ENCODE measurements at places on chromosomes 2 and 18. TPM values are rescaled to one million over a fixed set of nuclear protein-coding genes. Genes with fewer than 3 reads are reported as not detected.

- DNase-seq = no peak
Observed at GRCh38 chr2:168517816-168518215, 61.7 kb downstream of the CERS6 start.

DNA sequence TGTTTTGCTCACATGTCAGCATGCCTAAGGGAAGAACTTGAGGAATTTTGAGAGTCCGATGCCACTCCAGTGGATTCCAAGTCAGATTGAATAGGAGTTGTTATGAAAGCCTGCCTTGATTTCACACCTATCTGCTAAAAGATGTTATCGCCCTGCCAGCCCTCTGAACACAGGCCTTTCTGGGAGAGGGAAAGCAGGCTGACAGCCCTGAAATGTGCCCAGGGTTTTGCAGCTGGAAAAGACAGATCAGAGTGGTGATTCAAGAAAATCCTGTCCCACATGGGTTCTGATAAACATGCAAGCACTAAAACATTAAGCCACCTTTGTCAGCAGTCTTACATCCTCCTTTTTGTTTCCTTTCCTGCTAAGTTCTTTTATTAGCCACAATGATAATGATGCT lies 1752.9 kb upstream of the CELF4 start:
- DNase-seq = no peak

DNA sequence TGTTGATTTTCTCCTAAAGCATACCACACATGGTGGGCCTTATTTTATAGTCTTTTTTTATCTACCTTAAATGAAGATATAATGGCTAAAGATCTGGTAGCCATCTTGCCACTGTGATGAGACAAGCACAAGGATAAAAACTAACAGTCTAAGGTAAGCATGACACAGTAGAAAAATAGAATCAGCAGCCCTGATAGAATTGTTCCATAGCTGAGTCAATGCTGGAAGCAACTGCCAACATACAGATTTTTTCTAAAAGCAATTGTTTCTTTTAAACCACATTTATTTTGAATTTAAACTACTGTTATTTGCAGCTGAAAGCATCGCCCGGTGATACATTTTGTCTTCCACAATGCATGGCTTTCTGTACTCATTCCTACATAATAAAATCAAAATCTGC lies 1091.5 kb upstream of the CHAC2 start:
- DNase-seq = no peak

DNA sequence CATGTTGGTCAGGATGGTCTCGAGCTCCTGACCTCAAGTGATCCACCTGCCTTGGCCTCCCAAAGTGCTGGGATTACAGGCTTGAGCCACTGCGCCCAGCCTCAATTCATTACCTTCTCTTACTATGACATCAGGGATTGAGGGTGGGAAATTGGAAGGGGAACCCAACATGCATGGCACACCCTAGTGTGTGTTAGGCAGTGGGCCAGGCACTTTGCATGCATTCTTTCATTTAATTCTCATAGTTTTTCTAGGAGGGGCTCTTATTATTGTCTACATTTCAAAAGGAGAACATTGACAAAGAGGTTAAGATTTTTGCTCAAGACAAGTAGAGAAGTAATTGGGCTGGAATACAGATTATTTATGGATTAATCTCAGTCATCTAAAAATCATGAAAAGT lies 10.9 kb upstream of the DNAJB2 start:
- DNase-seq = no peak

GRCh38 chr2:53989210-53989862 lies 18.5 kb upstream of the PSME4 start:
- DNase-seq = no peak

GRCh38 chr2:165245081-165245793 lies 6.0 kb downstream of the SCN2A start:
- DNase-seq = no peak

- DNase-seq = no peak
Observed at GRCh38 chr2:161975062-161975812, 98.8 kb downstream of the DPP4 start.

DNA sequence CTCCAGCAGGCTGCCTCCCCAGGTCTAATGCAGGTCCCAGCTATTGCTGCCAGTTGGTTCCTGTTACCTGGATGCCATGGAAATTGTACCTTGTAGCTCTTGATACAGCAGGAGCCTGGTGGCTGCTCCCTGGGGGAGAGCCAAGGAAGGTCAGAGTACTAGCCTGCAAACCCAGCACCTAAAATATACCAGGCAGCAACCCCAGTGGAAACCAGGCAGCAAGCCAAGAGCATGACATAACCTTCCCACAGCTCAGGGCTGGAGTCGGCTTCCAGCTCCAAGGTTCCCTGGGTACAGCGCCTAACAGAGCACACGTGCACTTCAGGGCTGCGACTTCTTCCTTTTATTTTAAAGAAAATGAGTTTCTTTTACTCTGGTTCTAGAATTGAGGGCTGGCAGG lies 30.3 kb downstream of the TNP1 start:
- no peak for DNase-seq

GRCh38 chr2:223026357-223027110 lies 25.5 kb upstream of the KCNE4 start:
- DNase-seq = peak; percentile 25

DNA sequence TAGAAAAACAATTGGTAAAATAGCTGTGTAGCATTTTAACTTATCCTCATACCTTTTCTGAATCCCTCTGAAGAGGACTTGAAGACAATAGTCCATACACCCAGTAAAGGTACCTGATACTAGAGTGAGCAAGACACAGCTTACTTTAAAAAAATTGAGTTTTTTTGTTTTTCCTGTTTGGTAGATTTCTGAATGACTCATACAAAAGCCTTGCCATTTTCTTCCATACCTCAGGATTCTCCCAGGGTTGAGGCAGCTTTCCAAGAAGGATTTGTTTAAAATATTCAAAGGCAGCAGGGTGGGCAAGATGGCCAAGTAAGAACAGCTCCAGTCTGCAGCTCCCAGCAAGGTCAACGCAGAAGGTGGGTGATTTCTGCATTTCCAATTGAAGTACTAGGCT lies 551.0 kb upstream of the LRATD1 start:
- DNase-seq = no peak

GRCh38 chr2:20796374-20796791 lies 26.5 kb downstream of the LDAH start:
- DNase-seq = no peak

GRCh38 chr2:36302911-36303310 lies 52.7 kb upstream of the CRIM1 start:
- DNase-seq = no peak

DNA sequence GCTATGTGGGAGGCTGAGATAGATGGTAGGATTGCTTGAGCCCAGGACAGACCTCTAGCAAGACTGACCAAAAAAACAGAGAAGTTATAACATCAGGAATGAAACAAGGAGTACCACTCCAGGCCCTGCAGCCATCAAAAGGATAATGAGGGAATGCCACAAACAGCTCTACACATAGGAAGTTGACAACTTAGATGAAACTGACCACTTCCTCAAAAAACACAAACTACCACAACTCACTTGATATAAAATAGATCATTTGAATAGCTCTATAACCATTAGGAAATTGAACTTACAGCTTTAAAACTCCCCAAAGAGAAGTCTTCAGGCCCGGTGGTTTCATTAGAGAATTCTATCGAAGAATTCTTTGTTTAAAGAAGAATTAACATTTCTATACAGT lies 12.9 kb upstream of the ESPNL start:
- no peak for DNase-seq

- no peak for DNase-seq
Observed at GRCh38 chr2:54428108-54428831, 27.9 kb upstream of the SPTBN1 start.

- DNase-seq = no peak
Observed at GRCh38 chr18:63592471-63592870, 5.3 kb downstream of the SERPINB13 start.

DNA sequence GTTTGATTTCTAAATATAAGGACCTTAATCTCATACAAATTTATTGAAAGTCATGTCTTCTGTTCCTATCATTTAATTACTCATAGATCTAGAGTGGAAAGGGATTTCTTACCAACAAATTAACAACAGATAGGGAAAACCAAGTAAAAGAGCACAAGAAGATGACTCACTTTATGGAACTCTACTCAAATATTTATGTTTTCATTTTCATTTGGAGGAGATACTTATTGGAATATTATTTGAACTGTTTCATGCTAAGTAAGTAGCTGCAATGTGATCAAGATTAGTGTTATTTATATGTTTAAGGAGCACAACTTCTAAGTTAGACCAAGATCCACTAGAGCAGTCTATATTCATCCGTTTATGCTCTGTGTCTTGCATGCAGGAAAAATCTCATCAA lies 1.3 kb downstream of the NT5C1B start:
- no peak for DNase-seq

DNA sequence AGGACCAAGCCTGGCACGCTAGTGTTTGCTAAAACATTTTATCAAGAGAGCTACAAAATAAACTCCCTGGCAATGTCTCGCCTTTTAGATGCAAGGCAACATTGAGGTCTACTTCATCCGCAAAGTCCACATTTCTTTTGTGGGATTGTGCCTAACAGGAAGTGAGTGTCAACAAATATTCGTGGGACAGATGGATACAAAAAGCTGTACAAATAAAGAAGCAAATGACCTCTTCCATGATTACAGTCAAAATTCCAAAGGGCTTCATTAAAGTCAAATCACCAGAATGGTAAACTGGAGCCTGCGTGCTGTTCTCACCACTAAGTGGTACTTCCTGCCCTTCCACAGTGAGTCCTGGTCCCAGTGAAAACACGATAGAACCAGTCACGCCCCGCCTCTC lies 40.4 kb downstream of the L3MBTL4 start:
- no peak for DNase-seq

GRCh38 chr2:187390891-187391290 lies 57.2 kb downstream of the CALCRL start:
- peak; percentile 13 for DNase-seq

DNA sequence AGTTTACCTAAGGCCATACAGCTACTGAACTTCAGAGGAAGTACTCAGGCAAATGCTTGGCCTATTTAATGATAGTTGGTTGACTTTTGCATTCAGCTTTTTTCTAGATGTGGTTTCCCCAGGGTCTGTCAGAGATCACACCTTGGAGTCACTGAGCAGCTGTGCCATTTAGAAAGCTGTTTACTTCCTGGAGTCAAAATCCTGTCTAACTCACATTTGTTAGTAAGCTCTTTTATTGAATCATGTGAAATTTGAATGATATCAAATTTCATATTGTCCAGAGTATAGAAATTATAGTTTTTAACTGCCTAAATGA lies 7.6 kb upstream of the TRIB2 start:
- DNase-seq = no peak

DNA sequence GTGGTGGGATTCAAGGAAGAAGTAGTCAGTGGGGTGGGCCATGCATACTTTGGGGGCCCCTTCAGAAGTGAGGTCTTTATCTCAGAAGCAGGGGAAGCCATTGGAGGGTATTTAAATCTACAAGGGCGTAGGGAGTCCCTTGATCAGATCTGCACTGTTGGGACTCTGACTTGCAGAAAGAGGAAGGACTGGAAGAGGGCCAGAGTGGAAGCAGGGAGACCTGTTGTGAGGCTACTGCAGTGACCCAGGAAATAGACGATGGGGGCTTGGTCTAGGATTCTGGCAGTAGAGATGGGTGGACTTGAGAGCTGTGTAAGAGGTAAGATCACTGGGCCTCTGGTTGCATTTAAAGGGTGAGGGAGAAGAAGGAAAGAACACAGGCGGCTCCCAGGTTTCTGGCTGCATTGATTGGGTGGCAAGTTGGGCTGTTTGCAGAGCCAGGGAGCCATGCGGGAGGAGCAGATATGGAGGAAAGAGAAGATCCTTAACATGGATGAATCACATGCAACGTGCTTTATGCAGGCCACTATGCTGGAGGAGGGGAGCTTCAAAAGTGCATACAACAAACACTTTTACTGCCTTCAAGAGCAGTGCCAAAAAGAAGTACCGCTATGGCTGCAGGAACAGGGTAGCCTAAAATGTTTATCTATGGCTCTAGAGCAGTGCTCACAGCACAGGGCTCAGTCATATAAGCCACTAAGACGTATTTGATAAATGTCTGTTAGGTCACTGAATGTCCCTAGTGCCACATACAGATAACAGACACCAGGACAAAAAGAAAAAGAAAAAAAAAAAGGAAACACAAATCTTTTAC lies 2.3 kb downstream of the SFXN5 start:
- DNase-seq = no peak

DNA sequence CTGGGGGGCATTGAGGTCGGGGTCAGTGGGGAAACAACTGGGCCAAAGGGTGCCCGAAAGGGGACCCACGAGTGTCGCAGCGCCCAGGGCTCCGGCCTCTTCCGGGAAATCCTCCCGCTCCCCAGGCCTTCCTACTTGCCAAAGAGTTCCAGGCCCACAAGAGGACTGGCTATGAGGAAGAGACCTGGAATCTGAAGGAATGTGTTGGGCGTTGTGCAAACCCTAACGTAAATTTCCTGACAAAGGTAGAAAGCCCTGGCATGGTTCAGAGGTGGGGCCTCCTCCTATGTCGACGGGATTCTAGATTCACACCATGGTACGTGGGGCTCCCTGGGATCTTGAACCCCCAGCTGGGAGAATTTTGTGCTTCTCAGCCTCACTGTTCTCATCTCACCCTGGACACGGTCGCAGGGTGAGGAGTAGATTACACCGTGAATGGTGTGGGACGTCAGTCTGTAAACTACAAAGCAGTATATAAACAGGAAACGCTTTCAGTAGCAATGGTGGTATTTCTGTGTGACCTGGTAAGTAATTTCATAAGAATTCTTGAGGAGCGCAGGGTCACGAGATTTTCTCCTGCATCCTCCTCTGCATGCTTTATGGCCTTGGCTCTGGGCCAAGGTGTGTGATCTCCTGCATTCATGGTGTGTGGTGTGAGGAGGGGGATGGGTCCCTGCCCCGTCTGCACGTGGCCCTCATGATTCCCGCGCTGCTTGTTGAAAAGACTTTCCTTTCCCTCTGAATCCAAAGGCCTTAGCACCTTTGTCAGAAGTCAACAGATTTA lies 868 bp downstream of the HSBP1L1 start:
- peak; percentile 69 for DNase-seq

DNA sequence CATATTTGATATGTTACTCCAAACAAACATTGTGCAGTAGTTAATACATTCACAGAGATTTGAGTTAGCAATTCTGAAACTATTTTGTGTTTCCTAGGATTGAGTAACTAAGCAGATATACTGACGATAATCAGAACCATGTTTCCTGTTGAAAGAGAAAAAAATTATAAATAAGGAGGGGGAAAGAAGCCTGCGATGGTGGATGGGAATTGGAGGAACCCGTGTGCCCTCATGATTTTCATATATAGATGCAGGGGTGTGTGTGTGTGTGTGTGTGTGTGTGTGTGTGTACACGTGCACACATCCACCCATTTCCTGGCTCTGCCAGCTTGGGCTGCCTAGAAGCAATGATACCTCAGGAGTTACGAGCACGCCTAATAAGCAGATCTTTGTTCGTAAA lies 56.9 kb downstream of the LPIN2 start:
- no peak for DNase-seq

- no peak for DNase-seq
Observed at GRCh38 chr18:44805643-44806042, 125.0 kb downstream of the SETBP1 start.

HOXD8 gene
- polyA plus RNA-seq = 3.9 TPM

GULP1 gene
- polyA plus RNA-seq = 31.5 TPM

CERKL gene
- 0.30 TPM for polyA plus RNA-seq

PLCL1 gene
- polyA plus RNA-seq = not detected

RUFY4 gene
- not detected for polyA plus RNA-seq

CEP68 gene
- 6.8 TPM for polyA plus RNA-seq

FAP gene
- 0.21 TPM for polyA plus RNA-seq

CYRIA gene
- polyA plus RNA-seq = 0.05 TPM

CENPA gene
- polyA plus RNA-seq = 43.7 TPM

ATP6V1B1 gene
- polyA plus RNA-seq = 2.5 TPM

PLEK gene
- polyA plus RNA-seq = not detected

MGAT4A gene
- 0.61 TPM for polyA plus RNA-seq

DSEL gene
- 0.17 TPM for polyA plus RNA-seq

LRRTM4 gene
- not detected for polyA plus RNA-seq

TUBA4B gene
- 0.55 TPM for polyA plus RNA-seq

KIAA2012 gene
- 0.05 TPM for polyA plus RNA-seq

Measured in A549 (cell line).